ENCODE measurements at places on chromosomes 7 and 10.

DNA sequence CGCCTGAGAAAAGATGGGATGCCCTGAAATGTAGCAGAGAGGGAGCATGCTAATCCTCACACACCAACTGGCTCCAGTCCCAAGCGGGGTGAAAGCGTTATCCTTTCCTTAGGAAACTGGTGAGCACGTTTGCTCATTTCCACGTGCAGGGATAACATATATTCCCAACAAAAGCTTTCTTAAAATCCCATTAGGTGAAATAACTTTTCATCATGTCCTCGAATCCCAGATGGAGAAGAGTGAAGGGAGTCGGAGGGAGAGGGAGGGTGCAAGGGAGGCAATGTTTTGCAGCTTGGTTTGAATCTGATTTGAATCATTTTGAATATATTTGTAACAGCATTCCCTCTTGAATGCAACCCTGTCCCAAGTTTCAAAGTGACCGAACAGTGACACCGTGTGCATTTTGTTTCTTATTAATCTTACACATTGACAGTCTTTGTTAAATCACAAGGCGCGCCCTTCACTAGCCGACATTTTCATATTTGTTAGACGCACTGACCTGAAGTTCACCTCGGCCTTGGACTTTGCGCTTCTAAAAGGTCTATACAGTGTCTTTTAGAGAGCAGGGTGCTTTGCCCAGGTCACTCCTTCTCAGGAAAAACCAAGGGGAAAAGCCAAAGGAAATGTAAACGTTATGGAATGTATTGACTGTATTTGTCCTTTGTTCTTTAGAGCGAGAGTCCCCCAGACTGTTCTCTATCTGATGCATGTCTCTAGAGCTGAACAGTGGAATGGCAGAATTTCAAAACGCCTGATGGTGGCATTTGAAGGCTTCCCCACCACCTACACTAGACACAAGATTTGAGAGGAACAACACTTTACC is 3.1 kb upstream of the HOXA4 start:
- H3K36me3 ChIP-seq: no peaks in the 10 kb centered on the region
- H3K4me1 ChIP-seq: peaks cover 9% of the 10 kb centered on the region
- peak; percentile 69 for DNase-seq
- no peak overlapping the region for H3K4me3 ChIP-seq

DNA sequence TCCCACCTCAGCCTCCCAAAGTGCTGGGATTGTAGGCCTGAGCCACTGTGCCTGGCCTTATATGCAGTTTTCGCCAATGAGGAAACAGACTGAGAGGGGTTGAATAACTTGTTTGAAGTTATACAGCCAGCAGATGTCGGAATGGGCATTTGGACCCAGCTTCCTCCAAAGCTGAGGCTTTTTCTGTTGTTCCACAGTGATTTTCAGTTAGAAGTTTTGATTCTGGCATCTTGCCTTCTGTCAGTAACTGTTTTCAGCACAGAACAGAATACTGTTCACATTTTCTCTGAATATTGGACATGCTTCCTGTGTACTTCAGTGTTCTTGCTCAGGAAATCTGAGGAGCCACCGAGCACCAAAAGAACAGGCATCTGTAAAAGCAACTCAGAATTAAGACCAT is 287.2 kb downstream of the CAMK1D start:
- no peak for DNase-seq
- no peak overlapping the region for H3K4me3 ChIP-seq
- no peaks in the 10 kb centered on the region for H3K27me3 ChIP-seq
- H3K4me1 ChIP-seq: peaks cover 12% of the 10 kb centered on the region
- no peaks in the 10 kb centered on the region for H3K36me3 ChIP-seq
- H3K27ac ChIP-seq: peak overlapping the region; percentile 36

DNA sequence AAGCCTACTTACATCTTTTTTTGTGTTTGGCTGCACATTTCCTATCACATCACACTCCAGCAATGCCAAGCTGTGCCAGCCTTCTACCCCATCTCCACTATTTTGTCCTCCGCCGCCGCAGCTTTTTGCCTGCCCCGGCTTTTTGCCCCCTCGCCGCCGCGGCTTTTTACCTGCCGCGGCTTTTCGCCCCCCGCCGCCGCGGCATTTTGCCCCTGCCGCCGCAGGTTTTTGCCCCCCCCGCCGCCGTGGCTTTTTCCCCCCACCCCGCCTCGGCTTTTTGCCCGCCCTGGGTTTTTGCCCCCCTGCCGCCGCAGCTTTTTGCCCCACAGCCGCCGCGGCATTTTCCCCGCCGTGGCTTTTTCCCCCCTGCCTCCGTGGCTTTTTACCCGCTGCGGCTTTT is 506.0 kb downstream of the ZNF37A start:
- H3K4me3 ChIP-seq: no peak overlapping the region
- H3K36me3 ChIP-seq: no peaks in the 10 kb centered on the region
- no peaks in the 10 kb centered on the region for H3K4me1 ChIP-seq

- no peaks in the 10 kb centered on the region for H3K27me3 ChIP-seq
- H3K27ac ChIP-seq: no peak overlapping the region
- no peak for DNase-seq
- H3K4me3 ChIP-seq: no peak overlapping the region
- H3K4me1 ChIP-seq: no peaks in the 10 kb centered on the region
These were observed 28.0 kb downstream of the DNAJC1 start for GRCh38 chr10:21975378-21975990.

DNA sequence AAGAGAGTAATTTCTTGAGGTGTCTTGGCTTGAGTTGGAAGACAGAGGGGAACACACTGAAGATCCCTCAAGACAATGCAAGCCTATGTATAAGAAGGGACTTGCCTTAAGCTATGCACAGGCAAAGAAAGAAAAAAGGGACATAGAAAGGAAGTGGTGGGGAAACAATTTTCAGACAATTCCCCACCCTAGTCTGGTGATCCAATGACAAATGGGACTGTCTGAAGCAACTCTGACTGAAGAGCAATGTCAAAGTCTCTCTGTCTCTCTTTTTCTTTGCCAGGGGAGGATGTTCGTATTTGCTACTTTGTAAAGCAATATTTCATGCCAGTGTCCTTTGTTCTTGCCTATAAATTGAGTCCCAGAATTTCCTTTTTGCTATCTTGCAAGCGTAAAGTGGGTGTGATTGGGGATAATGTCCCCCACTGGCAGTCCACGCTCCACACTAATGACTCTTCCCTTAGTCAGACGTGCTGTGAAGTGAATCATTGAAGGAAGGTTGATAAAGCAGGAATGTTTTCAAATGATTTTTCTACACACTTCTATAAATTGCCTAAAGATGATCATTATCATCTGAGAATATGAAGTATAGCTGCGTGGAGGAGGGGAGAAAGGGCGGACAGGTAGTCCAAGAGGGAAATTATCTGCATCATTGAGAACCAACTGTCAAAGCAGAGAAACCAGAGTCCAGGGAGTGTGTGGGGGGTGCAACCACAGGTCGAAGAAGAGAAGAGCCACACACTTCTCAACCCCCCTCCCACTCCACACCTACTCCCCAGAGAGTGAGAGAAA is 243.8 kb upstream of the ETV1 start:
- H3K4me1 ChIP-seq: no peaks in the 10 kb centered on the region
- no peaks in the 10 kb centered on the region for H3K27me3 ChIP-seq
- H3K36me3 ChIP-seq: no peaks in the 10 kb centered on the region
- no peak overlapping the region for H3K4me3 ChIP-seq
- H3K27ac ChIP-seq: no peak overlapping the region

GRCh38 chr10:113019692-113020474 is 69.8 kb downstream of the TCF7L2 start:
- no peak overlapping the region for H3K4me3 ChIP-seq
- no peak for DNase-seq
- H3K27me3 ChIP-seq: no peaks in the 10 kb centered on the region
- H3K36me3 ChIP-seq: no peaks in the 10 kb centered on the region
- H3K4me1 ChIP-seq: peaks cover 25% of the 10 kb centered on the region

DNA sequence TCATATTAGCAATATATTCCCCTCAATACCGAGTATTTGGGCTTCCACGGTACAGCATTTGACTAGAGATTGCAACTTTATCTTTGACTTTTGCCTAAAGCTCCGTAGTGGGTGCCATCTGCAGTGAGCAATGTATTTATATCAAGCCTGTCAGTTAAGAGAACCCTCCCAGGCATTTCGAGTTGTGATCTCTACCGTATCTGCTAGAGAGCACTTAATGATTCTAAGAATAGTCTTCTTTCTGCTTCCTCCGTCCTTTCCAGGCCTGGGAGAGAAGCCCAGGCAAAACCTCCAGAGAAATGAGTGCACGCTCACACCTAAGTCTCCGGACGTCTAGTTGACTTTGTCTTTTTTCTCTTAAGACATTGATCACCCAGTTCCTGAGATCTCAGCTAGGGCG is 210.6 kb downstream of the KLF6 start:
- no peak for DNase-seq
- H3K4me1 ChIP-seq: no peaks in the 10 kb centered on the region
- H3K36me3 ChIP-seq: no peaks in the 10 kb centered on the region
- no peaks in the 10 kb centered on the region for H3K27me3 ChIP-seq

GRCh38 chr10:17216901-17217395 is 11.1 kb upstream of the VIM start:
- DNase-seq: no peak
- H3K4me1 ChIP-seq: no peaks in the 10 kb centered on the region
- H3K36me3 ChIP-seq: no peaks in the 10 kb centered on the region
- H3K4me3 ChIP-seq: no peak overlapping the region
- no peaks in the 10 kb centered on the region for H3K27me3 ChIP-seq
- H3K27ac ChIP-seq: peak overlapping the region; percentile 46

Measured in colonic mucosa (tissue), 4 donors.